ENCODE measurements at places on chromosomes 16 and 17.

DNA sequence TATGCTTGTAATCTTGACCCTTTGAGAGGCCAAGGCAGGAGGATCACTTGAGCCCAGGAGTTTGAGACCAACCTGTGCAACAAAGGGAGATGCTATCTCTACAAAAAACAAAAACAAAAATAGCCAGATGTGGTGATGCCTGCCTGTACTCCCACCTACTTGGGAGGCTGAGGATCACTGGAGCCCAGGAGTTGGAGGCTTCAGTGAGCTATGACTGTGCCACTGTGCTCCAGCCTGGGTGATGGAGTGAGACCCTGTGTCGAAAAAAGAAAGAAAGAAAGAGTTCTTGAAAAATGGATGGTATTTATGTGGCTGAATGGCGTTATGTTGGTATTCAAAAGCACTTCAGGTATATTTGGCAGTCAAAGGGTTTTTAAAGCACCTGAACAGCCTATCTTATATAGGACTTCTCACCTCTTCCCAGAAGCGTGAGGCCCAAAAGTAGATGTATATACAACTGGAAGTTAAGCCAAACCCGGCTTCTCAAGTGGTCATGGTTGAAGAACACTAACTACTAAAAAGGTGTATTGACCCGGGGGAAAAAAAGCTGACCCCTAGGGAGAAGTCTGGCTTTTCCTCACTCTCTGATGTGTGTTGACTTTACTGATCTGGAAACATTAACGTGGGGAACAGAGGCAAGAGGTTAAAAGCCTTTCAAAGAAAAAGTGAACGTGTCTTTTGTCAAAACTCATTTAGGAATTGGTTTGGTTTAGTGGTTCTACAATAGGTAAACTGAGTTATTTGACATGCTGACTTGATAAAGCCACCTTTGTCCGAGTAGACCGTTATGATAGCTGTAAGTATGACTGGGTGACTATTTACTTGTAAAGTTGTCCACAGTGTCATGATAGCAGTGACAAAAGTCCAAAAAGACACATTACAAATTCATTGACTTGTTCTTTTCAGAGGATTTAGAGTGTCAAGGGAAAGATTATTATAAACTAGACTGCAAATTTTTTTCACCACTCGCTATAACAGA, 183.4 kb downstream of the IRX3 start:
- no peak for DNase-seq

DNA sequence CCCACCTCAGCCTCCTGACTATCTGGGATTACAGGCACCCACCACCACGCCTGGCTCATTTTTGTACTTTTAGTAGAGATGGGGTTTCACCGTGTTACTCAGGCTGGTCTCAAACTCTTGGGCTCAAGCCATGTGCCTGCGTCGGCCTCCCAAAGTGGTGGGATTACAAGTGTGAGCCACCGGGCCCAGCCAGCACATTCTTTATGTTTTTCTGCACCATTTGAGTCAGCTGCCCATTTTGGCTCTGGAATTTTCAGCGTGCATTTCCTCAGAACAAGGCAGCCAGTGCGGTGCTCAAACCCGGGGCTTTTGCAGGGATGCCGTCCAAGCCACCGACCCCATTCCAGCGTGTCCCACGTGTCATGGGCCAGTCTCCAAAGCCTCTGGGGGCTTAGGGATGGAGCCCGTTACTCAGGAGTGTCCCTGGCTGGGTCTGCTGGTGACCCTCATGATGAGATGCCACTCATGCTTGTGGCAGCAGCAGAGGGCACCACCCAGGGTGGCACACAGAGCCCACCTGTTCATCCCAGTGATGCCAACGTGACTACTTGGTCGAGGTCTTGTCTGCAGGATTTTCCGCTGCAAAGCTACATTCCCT, 3.7 kb upstream of the RAB40C start:
- no peak for DNase-seq

DNA sequence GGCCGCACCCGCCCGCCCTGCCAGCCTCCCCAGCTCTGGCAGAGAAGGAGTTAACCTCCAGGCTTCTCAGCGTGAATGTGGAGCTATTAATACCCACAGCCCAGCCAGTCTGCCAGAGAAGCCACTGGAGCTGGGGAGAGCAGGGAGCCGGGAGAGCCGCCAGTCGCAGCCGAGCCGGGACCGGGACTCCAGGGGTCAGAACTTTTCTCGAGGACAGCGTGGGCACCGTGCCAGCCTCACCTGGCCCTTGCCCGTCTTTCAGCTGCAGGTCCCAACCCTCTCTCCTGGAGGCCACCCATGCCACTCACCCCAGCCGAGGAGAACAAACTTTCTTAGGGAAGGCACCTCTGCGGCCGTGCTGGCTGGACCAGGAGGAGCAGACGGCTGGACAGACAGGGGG, 33.8 kb upstream of the SBK1 start:
- DNase-seq = no peak

GRCh38 chr17:57968456-57968855, 13.2 kb upstream of the CUEDC1 start:
- DNase-seq = no peak

- no peak for DNase-seq
These were observed 11.5 kb upstream of the IL34 start for GRCh38 chr16:70634861-70635260.
